Cortex of kidney (tissue), 1 donor: ENCODE measurements at places on chromosomes 2 and 18.

DNA sequence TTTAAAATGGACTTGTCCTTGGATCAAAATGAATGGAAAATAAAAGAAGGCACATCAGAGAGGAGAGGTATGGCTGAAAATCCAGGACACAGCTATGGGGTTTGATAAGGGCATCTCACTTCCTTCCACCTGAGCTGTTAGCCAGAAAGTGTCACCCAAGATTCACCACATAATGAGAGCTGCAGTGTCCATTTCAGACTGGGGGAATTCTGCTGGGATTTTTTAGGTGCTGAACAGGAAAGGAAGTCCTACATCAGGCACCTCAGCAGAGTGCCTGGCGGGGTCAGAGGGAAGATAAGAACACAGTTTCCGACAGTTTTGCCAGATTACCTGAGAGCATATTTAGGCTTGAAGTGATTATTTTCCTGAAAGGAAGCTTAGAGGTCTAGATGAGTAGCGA, 187.6 kb upstream of the HNMT start:
- DNase-seq, result no peak

- no peak for DNase-seq
Measured at GRCh38 chr2:100907832-100908231, 87.9 kb downstream of the NPAS2 start.

GRCh38 chr2:43676322-43677050, at the start of gene C1GALT1C1L:
Gene C1GALT1C1L, minus strand, starts transcription at chr2:43676429. Its CDS starts 107 bp downstream, at chr2:43676322.
- DNase-seq, result peak; percentile 14

DNA sequence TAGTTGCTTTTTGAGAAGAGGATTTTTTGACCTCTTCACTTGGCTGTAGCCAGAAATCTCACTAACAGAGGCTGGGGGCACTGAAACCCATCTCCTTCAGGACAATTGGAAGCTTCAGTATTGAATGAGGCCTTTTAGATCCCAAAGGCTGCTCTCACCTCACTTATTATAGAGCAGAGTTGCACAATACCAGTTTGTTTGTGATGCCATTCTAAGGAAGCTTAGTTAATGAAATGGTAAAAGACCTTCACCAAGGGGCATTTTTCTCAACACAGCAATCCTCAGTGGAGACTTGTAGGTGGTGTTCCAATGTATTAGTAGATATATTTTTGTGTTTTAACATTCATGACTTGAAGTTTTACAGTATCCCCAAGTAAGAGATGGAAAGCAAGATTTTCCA, 71.0 kb upstream of the RFX8 start:
- no peak for DNase-seq

- no peak for DNase-seq
Measured at GRCh38 chr18:4352746-4353551, 102.2 kb downstream of the DLGAP1 start.

- no peak for DNase-seq
Measured at GRCh38 chr18:49045585-49045984, 94.8 kb upstream of the SMAD7 start.

GRCh38 chr2:184767059-184767458, 168.7 kb downstream of the ZNF804A start:
- DNase-seq, result no peak

DNA sequence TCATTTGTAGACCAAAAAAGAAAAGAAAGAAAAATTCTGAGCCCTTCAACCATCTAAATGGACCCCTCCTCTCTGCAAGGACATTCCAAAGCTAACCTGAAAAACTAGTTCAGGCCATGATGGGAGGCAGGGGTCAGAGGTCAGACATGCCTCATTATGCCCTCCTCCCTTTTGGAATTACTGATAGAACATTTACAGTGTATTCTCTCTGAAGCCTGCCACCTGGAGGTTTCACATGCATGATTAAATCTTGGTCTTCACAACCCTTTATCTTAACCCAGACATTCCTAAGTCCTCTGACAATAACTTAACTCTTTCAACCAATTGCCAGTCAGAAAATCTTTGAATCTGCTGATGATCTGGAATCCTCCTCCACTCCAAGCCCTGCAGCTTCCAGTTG, 86.0 kb downstream of the SPP2 start:
- no peak for DNase-seq

GRCh38 chr2:6446938-6447608, 418.6 kb downstream of the CMPK2 start:
- no peak for DNase-seq

DNA sequence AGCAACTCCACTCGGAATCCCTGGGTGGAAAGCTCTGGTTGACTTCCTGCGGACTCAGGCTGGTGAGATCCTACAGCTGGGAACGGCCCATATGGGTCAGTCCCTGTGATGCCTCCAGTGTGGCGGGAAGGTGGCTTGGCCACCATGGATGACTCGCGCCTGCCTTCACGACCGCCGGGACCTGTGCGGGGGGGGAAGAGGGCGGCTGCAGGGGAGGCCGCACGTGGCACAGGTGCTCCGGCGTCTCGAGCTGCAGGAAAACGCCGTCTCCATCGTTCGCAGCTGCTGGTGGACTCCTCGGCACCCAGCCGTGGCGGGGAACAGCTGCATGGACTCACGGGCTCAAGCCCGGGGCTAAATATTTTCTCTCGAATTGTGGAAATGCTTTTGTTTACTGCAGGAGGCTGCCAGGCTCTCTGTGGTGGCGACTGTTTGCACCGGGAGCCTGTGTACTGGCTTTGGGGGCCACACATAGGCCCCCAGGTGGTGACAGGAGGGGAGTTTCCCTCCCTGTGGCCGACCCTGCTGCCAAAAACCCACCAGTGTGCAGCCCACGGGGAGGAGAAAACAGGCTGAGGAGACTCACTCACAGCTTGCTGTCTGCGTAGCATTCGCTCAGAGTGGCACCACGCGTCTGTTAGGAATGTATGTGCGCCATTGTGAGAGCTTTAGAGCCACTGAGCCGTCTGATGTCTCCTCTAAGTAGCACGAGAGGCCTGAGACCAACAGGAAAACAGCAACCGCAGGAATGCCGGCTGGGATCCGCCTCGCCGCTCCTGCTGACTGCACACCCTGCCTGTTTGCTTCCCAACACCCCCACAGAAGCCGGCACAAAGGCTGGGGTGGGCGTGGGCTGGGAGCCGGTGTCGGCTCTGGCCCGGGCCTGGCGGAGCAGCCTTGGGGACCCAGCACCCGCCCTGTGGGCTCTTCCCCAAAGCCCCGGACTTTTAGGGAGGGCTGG, 89.2 kb downstream of the NFATC1 start:
- DNase-seq, result no peak

- DNase-seq, result no peak
Measured at GRCh38 chr2:149467436-149467835, 120.1 kb downstream of the MMADHC start.

DNA sequence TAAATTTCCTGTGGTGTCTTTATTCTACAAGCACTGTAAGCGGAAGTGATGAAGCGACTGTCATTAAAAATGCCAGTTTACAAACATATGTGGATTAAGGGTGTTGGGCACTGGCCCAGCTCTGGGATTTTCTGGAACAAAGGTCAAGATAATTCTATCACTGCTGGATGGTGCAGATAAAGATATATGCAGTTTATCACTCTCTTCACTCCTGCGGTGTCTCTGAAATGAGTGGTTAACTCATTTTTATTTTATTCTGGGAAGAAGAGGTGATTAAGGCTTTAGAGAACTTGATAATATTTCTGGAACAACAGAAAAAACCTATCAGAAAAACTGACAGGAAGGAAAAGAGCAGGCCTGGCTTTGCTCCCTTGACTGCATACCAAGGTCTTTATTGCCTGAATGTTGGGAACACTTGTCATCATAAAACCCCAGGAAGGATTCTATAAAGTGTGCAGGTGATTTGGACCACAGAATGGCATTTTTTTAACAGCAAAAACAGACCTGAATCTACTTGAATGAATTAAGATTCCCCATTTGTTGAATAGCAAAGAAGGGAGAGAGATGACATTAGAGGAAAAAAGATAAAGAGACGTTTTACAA, 32.4 kb downstream of the ABCB11 start:
- no peak for DNase-seq

DNA sequence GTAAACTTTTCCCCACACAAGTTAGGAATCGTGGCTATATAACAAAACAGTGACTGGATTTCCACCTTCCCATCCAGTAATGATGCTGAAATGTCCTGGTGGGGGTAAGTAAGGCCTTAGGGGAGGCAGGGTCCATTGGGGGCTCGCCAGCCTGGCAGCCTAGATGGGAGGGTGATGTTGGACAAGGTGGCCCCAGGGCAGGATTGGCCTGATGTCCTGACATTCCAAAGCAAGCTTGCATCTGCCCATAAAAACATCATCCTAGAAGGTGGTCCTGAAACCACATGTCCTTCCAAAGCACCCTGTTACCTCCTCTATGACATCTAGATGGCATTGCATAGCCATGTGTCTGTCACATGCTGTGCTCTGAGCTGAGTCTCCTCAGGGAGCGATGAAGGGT, 54.1 kb upstream of the RAB6C start:
- DNase-seq, result no peak

- DNase-seq, result no peak
Measured at GRCh38 chr2:101623031-101623521, 74.4 kb upstream of the MAP4K4 start.

GRCh38 chr2:99939135-99939534, 203.3 kb downstream of the AFF3 start:
- no peak for DNase-seq

- DNase-seq, result no peak
Measured at GRCh38 chr2:54577035-54577434, 120.9 kb downstream of the SPTBN1 start.

DNA sequence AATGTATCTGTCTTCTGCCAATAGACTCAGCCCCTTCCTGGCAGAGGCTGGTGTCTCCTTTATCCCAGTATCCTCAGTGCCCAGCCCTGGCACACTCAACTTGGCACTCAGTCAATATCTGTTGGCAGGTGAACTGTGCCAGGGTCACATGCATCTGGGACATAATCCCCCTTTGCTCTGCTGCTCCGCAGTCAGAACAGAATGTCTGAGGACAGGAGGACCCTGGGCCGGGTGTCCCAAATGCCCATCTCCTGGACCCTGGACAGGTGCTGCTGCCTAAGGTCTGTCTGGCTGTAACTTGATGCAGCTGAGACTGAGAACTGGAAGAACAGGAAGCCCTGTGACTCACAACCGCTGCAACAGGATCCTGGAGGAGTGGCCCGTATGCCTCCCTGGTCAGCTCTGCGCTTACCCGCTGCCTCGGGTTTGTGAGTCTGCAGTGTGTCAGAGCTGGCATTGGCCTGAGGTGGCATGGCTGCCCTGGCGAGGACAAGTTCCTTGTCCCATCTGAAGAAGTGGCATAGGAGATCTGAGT, 11.4 kb downstream of the HK2 start:
- no peak for DNase-seq

DNA sequence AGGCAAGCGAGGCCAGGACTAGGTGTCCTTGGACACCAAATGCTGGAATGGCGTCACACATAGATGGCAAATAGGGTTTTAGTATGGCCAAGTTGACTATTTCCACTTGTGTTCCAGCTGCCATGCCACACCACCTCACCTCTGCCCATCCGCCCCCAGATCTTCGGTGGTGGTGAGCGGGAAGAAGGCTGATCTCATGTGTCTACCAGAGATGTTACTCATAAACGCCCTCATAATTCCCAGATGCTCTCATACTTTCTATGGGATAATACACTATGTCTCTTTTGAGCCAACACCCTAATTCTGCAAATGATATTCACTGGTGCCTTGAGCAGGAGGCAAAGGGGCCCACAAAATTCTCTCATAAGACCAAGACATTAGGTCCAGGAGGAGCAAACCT, 281.1 kb upstream of the FN1 start:
- no peak for DNase-seq

- DNase-seq, result no peak
Measured at GRCh38 chr18:71743634-71744033, 800.5 kb downstream of the CBLN2 start.

DNA sequence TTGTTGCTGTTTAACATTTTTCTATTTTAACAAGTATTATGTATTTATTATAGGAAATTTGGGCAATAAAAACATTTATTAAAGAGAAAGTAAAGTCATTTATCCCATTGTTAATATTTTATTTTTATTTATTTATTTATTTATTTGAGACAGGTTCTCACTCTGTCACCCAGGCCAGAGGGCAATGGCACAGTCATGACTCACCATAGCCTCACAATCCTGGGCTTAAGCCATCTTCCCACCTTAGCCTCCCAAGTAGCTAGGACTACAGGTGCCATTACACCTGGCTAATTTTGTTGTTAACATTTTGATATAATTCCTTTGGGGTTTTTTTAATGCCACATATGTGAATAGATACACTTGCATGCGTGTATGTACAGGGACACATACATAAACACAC, 165.9 kb upstream of the STON1 start:
- DNase-seq, result no peak

- no peak for DNase-seq
Measured at GRCh38 chr18:8979258-8979988, 123.1 kb upstream of the NDUFV2 start.

DNA sequence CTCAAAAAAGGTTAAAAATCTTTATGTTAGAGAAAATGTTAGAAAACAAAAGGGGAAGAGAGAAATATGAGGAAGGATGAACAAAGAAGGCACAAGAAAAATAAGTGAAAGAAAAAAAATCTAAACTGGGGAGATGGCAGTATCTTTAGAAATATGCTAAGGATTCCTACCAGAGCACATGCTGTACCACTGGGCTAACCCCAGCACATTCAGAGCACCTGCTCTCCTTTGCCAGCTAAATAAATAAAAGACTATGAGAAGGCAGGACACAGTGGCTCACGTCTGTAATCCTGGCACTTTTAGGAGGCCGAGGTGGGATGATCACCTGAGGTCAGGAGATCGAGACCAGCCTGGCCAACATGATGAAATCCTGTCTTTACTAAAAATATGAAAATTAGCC, 92.2 kb upstream of the CDKL4 start:
- DNase-seq, result no peak

GRCh38 chr2:98809116-98809515, 78.2 kb upstream of the MGAT4A start:
- no peak for DNase-seq

- DNase-seq, result no peak
Measured at GRCh38 chr2:64698668-64699444, 45.1 kb upstream of the SERTAD2 start.

DNA sequence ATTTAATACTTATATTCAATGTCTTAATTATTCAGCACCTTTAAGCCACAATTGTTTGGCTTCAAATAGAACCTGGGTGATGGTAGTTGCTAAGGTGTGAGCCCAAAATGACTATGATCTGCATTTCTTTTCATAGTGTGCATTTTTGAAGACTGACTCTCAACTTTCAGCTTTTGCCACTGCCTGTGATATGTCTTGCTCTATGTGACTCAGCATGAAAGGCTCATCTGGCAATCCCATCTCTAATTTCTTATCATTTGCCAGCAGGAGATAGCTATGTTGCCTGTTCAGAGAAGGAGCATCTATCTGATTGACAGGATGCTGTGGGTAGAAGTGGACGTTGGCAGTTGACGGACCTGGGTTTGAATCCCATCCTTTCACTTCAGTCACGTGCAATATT, 34.5 kb upstream of the CCDC93 start:
- DNase-seq, result no peak
